Fibroblast of skin of left biceps (primary cell): ENCODE measurements at places on chromosomes 2 and 18.

DNA sequence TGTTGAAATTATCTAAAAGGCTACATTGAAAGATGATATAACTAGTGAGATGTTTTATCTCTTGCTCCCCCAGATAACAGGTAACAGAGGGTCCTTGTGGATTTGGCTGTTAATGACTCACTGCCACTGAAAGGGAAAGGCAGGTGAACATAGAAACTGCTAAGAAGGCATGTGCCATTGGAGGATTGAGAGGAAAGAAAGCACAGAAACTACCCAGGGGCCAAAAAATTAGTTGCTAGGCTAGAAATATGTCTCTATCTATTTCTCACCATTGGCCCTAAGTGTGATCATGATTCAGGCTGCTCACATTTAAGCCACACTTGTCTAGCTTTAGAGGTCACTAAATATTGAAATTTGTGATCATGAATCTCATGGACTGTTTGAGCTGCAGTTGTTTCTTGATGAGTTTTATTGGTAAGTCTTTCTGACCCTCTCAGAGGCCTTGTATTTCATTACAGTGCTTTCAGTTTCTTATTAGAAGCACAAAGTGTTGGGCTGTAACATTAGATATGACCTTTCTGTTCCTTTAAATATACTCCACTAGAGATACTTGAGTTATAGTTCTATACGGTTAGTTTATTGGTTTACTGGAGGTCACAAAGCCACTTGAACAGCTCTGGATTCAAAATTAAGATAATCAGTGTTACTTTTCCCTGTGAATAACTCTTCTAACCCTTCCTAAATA, 26.2 kb downstream of the NAB1 start:
- DNase-seq = no peak

- DNase-seq = no peak
Measured at GRCh38 chr18:34957119-34957863, 83.9 kb upstream of the MAPRE2 start.

DNA sequence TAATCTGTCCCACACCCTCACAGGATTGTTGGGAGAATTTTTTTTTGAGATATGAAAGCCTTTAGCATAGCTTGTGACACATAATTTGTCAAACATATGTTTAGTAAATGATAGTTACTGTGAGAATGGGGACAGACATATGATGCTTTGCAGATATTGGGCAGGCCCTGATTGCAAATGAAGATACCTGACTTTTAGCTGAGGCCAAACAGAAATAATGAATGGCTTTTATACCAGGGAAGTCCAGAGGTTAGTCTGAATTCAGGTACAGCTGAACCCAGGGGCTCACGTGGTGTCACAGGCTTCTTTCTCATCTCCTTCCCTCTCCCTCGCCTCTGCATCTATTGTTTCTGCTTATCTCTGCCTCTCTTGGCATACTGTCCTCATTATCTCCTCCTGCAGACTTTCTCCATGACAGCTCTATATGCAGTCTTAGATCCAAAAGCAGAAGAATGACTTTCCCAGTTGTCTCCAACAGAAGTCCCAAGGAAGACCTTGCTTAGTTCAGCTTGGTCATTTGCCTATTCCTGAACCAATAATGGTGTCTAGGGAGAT, 4.9 kb upstream of the WNT10A start:
- DNase-seq = no peak

DNA sequence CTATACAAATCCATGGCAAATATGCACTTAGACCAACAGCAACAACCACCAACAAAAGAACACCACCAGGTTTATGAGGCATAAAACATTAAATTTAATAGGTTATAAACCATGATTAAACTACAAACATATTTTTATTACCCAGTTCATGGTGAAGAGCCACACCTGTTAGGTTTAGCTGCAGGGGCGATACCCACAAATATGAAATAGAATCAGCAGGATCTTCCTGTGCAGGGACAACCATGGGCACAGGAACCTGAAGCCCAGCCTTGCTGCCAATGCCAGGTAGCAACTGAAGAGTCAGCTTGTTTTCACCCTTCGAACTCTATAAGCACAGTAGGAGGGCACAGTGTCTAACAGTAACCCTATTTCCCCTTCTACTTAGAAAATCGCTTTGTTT, 675.0 kb downstream of the SATB2 start:
- no peak for DNase-seq

DNA sequence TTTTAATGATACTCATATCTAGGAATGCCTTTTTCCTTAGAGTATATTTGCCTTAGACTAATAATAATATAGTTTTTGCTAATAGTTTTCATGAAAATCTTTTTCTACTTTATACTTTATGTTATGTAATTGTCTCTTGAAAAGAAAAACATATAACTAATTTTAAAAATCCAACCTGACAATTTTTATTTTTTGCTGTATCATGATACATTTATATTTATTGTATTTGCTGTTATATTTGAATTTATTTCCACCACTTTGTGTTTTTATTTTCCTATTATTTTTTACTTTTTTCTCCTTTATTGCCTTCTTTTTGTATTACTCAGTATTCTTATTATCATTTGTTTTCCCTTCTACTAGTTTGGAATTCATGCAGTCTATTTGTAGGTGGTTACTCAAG, 85.4 kb downstream of the MBD5 start:
- DNase-seq = no peak

- DNase-seq = no peak
Measured at GRCh38 chr2:58732999-58733398, 491.9 kb upstream of the FANCL start.

DNA sequence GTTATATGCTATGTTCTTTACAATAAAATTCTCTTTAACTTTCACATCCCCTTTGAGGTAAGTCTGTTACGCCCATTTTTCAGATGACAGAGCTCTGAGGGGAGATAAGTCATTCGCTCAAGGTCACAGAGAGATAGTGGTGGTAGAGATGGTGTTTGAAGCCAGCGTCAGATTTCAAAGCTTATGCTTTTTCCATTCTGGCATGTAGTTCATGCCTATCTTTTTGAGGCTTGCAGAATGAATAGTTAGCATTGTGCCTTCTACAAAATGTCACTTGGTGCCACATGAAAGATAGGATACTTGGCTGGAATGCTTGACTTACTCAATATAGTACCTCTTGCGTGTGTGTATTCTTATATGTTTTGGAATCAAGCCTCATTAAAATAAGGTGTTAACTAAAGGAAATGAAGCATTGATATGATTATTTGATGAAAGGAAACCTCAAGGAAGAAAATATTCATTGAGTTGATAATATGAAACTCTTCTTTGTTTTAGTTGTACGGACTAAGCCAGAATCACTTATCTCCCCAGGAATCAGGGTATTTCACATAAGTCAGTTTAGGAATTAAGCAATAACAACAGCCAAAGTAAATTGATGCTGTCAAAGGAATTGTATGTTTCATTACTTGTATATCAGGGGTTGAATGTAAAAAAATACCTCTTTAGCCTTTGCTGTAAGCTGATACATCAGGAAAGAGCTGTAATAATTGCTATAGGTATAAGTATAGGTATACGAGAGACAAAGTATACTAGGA, 15.5 kb downstream of the SPATS2L start:
- no peak for DNase-seq

DNA sequence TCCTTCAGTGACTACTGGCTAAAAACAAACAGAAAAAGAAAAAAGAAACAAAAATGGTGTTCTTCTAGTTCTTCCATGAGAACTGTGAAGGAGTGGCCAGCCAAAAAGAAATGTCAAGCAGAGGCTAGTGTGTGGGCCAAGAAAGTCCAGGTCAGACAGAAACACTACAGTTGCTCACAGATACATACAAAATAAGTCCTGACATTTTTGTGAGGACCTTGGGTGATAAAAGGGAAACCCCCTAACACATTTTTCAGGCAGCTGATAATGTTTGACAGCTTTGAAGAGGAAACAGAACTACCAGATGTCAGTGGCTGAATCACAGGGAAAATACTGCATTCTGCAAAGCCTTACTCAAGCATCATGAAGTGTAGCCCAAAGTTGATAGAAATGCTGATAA, 28.1 kb downstream of the ARHGAP25 start:
- DNase-seq = no peak

GRCh38 chr2:96804986-96805385, 11.1 kb upstream of the CNNM3 start:
- DNase-seq = no peak

- no peak for DNase-seq
Measured at GRCh38 chr2:183250061-183250460, 125.8 kb downstream of the NUP35 start.

GRCh38 chr2:11625671-11626070, 44.3 kb downstream of the NTSR2 start:
- no peak for DNase-seq

GRCh38 chr2:233934524-233934923, 17.4 kb downstream of the TRPM8 start:
- DNase-seq = no peak

- DNase-seq = no peak
Measured at GRCh38 chr2:59741840-59742239, 811.6 kb downstream of the BCL11A start.

- peak; percentile 20 for DNase-seq
Measured at GRCh38 chr18:777021-777420, 35.0 kb downstream of the YES1 start.

DNA sequence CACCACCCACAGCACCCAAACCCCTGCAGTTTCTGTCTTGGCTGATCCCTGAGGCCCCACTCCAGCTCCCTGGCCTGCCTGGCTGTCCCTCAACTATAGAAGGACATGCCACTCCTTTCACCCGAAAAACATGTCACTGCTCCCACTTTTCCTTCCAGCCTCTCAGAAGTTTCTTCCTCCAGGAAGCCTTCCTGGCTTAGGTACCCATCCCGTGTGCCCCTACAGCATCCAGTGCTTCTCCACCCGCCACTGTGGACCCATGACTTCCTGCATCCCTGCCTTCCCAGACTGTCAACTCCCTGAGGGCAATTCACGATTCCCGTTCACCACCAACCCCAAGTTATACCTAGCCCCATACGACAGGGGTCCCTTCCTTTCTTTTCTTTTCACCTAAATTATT, 21.5 kb downstream of the ARID5A start:
- DNase-seq = no peak

DNA sequence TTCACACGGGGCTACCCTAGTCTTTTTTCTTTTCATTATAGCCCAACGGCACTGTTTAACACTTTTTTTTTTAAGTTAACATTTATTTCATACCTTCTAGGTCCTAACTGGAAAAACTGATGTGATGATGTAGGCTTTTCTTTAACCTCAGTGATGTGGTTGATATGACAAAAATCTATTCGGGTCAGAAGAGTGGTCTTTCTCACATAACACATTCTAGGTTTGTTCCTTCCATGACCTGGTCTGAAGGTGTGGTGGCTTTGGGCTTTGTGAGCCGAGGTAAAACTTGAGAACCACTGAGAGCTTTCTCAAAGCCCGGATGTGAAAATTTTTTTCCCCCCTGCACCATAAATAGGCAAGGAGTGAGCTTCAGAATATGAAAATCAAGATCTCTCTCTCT, 44.2 kb downstream of the GPD2 start:
- no peak for DNase-seq

GRCh38 chr2:1594123-1594372, 150.3 kb downstream of the PXDN start:
- DNase-seq = peak; percentile 43

DNA sequence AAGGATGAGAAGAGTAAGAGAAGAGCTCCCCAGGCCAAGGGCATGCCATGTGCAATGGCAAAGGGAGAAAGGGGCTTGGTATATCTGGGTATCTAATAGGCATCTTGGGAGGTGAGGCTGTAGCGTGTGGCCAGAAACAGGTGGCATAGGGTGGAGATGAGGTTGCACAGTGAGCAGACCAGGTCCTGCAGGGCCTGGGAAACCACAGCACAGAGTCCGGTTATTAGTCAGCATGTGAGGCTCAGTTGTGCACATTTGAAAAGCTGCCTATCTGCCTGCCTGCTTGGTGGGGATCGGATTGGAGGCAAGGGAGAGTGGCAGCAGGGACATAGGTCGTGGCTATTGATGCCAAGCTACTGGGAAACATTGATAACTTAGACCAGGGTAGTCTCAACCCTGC, 190.6 kb downstream of the TPGS2 start:
- DNase-seq = no peak

- no peak for DNase-seq
Measured at GRCh38 chr2:105888625-105889024, 143.9 kb downstream of the NCK2 start.

- no peak for DNase-seq
Measured at GRCh38 chr2:49306925-49307324, 152.6 kb upstream of the FSHR start.

- no peak for DNase-seq
Measured at GRCh38 chr18:79918615-79919011, 32.8 kb downstream of the SLC66A2 start.

DNA sequence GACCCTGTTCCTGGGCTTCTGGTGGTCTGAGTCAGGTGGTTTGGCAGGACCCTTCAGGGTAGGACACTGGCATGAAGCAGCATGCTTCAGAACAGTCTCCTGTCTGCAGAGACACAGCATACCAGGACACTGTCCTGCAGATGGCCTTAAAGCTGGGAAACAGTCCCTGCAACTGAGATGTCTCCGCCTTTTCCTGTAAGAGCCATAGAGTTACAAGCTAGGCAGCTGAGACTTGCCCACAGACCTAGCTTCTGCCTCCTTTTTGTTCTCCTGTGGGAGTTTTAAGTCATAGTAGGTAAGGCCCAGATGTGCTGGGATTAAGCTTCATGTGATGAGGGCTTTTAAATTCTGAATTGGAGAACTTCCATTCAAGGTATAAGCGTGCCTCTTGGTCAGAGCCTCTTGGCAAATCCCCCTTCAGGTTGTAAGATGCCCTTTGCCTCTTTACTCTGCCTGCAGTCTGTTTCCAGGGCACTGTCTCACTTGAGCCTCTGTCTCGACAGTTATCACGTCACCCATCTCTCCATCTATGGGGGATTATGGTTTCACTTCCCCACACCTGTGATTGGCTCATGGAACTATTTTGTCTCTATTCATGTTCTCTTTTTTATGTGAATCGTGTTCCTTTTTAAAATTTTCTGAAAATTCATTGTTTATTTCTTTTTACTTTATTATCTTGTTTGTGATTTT, 51.8 kb downstream of the COA5 start:
- DNase-seq = no peak

GRCh38 chr2:190069936-190070696, 7.6 kb upstream of the MSTN start:
- peak; percentile 50 for DNase-seq

DNA sequence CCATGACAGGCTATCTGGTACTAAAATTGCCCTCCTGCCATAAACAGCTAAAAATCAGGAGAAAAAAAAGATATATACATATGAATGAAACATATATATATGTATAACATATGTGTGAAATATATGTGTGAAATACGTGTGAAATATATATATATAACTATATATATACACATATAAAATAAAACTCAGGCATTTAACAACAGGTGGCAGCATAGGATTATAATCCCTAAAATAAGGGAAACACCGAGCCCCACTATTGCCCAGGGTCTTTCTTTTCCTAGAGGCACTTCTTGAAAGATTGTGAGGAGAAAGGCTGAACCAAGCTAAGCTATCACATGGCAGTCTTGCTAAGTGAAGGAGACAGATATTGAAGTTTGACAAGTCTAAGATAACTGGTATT, 65.9 kb upstream of the CYTIP start:
- no peak for DNase-seq

- no peak for DNase-seq
Measured at GRCh38 chr2:8957628-8958027, 45.9 kb downstream of the MBOAT2 start.

- no peak for DNase-seq
Measured at GRCh38 chr2:42804891-42805290, 12.5 kb upstream of the HAAO start.
